ENCODE measurements at places on chromosomes 11 and 22.
A peak's percentile ranks its signal among the peaks of the same experiment; 100 is the strongest.

DNA sequence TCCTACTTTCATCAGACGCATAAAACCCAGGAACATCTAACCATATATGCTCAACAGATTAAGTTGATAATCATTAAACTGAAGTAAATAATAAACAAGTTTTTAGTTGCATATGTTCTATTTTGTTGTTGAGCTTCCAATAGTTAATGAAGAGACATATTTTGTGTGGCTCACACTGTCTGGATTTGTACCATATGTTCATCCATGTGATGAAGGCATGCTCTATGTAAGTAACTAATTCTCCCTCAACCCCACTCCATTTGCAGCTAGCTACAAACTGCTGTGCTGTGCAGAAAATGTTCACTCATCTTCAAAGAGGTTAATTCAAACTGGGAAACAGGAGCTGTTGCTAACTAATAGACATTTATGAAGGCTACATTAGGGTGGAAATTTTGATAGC, 589.7 kb upstream of the LRRC4C start:
- no peak for DNase-seq

- DNase-seq, result no peak
These were observed 19.2 kb upstream of the RRAS2 start for GRCh38 chr11:14378171-14378570.

DNA sequence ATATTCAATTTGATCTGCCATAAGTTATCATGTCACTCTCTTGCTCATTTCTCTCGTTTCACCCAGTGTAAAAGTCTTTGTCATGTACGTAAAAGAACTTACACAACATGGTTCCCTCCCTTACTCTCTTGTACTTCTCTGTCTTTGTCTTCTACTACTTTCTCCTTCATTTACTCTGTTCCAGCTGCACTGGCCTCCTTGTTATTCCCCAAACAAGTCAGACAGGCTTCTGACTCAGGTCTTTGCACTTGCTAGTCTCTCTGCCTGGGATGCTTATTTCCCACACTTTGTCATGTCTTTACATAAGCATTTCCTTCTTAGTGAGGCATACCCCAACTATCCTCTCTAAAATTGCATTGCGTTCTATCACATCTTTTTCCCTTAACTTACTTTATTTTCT, 117.3 kb downstream of the CYP2R1 start:
- no peak for DNase-seq

- DNase-seq, result no peak
These were observed 2.3 kb upstream of the TCN2 start for GRCh38 chr22:30604723-30605122.

DNA sequence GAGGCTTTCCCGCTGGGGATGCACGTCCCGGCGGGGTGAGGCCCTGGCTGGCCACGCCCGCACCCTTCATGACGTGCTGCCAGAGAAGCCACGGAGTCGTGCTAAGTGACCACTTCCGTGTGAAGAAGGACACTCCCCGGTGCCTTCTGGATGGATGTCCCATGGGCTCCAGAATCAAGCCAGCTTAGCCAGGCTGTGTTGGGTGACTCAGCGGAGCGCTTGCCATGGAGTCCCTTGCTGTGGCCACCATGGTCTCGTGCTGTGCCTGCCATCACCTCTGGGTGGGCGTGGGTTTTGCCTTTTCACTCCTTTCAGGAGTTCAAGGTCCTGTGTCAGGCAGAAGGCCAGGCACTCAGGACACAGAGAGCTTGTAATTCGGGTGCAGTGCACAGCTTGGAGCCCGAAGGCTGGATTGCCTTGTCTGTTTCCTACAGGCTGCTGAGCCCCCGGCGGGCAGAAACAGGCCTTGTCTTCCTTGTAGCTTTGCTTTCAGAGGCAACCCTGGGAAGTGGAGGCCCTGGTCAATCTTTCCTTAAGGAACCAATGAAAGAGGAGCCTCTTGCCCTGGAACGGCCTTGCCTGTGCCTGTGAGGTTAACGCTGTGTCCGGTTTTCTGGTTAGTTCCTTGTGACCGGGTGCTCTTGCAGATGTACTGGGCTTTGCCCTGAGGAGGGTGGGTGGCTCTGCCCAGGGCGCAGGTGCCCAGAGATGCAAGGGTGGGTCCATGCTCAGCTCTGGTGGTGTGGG, 268.6 kb downstream of the TBC1D22A start:
- DNase-seq, result peak; percentile 35

GRCh38 chr11:47391077-47391583, 12.8 kb upstream of the SPI1 start:
- no peak for DNase-seq

DNA sequence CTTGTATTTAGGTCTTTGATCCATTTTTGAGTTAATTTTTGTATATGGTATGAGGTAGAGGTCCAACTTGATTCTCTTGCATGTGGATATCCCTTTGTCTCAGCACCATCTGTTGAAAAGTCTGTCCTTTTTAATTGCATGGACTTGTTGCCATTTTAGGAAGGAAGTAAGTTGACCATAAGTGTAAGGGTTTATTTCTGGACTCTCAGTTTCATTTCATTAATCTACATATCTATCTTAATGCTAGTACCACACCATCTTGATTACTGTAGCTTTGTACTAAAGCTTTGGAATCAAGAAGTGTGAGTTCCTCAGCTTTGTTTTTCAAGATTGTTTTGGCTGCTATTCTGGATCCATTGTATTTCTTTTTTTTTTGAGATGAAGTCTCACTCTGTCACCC, 31.4 kb downstream of the CBL start:
- DNase-seq, result no peak

DNA sequence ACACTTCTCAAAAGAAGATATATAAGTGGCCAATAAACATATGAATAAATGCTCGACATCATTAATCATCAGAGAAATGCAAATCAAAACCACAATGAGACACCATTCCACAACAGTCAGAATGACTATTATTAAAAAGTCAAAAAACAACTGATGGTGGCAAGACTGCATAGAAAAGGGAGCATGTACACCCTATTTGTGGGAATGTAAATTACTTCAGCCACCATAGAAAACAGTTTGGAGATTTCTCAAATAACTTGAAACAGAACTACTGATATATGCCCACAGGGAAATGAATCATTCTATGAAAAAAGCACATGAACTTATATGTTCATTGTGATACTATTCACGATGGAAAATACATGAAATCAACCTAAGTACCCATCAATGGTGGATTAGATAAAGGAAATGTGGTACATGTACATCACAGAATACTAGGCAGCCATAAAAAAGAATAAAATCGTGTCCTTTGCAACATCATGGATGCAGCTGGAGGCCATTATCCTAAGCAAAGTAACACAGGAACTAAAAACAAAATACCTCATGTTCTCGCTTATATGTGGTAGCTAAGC, 42.4 kb downstream of the GLYATL2 start:
- DNase-seq, result no peak

GRCh38 chr22:30294066-30294465, 4.8 kb upstream of the CASTOR1 start:
- DNase-seq, result no peak

- DNase-seq, result no peak
These were observed 6.0 kb upstream of the HSD17B12 start for GRCh38 chr11:43674560-43674959.

- DNase-seq, result no peak
These were observed 799.4 kb upstream of the TENM4 start for GRCh38 chr11:80240245-80240644.

DNA sequence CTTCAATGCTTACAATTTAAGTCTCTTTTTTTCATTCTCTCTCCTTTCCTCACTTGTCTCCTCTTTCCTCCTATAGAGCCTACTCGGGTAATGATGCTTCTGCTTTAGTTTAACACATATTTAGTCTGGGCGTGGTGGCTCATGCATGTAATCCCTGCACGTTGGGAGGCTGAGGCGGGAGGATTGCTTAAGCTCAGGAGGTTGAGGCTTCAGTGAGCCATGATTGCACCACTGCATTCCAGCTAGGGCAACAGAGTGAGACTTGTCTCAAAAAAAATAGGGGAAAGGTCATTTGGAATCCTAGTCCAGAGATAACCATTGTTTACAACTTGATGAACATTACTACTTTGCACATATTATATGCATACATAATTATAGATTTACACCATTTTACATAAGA, 1.4 kb upstream of the CCT8L2 start:
- DNase-seq, result no peak

DNA sequence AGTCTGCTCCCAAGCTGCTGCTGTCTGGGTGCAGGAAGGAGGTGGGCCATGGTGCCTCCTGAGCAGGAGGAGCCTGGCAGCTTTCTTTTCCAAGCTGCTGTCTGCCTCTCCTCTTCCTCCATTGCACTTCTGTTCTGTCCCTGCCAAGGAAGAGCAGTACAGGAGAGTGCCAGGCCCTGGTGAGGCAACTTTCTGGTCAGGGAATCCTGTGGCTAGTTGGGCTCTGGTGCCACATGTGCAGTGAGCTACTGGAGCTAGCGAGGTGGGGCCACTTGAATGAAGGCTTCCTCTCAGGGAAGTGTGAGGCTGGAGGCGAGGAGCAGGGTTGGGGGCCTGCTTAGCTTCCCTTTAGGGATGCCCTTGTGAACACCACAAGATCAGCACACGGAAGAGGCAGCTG, 90.0 kb downstream of the TSPAN18 start:
- DNase-seq, result no peak

DNA sequence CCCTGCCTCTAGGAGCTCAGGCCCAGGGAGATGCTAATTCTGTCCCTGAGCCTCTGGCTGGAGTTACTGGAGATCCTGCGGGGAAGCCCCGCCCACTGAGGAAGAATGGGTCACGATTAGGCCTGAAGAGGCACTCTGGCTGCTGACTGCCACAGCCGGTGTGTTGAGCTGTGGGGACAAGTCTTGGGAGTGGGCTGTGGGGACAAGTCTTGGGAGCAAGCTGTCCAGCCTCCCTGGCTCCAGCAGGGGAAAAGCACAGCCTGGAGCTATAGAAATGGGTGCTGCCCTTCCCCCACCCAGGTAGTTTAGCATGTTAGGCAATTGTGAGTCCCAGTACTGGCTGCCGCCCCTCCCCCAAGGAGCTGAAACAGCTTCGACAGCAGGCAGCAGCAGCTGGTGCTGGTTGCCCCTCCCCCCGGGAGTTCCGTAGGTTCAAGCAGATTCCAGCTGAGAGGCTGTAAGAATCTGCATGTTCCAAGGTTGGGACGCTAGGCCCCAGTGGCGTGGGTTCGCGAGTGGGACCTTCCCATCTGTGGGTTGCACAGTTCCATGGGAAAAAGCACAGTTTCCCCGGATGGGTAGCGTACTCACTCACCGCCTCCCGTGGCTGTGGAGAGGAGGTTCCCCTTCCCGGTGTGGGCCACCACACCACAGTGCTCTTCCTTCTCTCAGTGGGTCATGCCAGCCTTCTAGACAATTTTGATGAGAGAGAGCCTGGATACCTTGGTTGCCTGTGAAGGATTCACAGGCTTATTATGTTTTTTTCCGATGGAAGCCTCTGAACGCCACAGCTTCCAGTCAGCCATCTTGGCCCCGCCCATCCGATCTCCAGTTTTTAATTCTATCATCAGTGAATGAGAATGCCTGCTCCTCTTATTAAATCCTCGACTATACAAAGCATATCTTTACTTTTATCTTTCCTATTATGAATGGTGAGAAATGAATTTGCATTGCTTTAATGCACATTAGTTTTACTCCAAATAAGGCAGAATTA, 61.5 kb downstream of the MSANTD4 start:
- DNase-seq, result peak; percentile 36

DNA sequence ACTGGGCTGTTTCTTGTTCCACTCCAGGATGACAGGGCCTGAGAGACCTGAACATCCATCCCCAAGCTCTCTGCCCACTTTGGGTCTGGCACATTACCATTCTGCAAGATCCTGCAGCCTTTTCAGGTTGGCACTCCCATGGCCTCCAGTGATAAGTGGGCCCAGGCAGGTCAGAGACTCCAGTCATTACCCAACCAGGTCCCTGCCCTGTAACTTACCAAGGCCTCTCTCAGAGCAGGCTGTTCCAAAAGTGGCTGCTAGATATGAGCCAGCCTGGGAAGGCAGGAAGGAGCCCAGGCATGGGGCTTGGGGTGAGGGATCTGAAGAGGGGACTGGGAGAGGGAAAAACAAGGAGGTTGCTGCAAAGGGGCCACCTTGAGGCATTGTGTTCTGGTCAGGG, 35.9 kb downstream of the KCNQ1OT1 start:
- no peak for DNase-seq

Data from HAP-1 (cell line).